ENCODE measurements at places on chromosomes 6 and 20.

DNA sequence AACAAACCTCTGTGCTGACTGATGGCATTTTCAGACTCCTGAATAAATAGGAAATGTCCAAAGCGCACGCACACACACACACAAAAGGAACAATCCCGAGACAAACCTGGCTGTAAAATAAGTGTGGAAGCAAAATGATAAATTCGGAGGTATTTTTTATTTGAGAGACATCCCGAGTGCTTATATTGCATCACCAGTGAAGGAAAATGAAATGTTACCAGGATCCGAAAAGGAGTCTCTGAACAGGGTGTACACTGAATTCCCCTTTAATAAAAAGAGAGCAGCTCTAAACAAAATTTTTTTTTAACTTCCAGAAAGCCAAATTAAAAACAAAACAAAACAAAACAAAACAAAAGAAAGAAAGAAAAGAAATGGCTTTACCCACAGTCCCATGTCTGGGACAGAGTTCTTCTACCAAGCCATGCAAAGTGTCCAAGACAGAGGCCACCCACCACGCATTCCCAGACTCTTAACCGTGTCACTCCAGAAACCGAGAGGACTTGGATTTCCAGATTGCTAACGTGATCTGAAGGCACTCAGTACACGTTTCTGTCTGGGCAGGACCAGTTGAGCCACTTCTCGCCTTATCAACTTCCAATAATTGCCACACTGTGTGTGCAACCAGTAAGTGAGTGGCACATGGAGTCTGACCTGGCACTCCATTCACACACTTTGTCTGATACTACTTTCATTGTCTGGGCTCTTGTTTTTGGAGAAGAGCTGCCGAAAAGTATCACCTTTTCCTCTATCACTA lies 817 bp downstream of the ME1 start:
- DNase-seq, result no peak

- DNase-seq, result no peak
Observed at GRCh38 chr6:95546148-95546547, 31.2 kb upstream of the MANEA start.

DNA sequence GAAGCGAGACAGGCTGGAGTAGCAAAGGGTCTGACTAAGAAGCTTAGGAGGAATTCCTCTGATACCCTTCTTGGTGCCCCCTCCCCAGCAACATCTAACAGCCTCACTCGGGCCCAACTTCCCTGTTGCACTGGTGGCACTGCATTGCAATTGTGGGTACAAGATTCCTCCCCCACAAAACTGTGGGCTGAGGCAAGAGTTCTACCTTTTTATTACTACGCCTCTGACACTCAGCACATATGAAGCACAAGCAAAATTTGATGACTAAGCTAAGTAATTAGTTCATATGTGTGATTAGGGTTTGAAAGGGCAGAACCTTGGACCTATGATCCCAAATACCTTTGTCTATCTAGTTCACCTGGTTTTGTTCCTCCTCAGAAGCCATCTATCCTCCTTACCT lies 83.5 kb downstream of the ZHX3 start:
- no peak for DNase-seq

- no peak for DNase-seq
Observed at GRCh38 chr20:1930165-1930564, 35.0 kb downstream of the SIRPA start.

DNA sequence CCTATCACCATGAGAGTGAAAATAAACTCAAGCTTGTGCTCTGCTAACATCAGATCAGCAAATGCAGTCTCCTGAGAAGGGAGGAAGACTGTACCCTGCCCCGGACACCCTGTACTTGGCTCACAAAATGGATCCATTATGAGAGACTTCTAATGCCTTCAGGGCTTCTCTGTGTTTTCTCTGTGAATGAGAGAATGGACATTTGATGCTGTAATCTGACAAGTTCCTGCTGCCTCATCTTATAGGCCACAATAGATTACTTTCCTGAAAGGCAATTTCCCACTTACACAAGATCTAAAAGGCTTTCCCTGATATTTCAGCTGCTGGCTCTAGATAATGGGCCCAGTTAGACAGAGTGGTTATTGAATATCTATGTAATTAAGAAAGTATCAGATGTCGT lies 117.2 kb downstream of the OTOR start:
- DNase-seq, result no peak

DNA sequence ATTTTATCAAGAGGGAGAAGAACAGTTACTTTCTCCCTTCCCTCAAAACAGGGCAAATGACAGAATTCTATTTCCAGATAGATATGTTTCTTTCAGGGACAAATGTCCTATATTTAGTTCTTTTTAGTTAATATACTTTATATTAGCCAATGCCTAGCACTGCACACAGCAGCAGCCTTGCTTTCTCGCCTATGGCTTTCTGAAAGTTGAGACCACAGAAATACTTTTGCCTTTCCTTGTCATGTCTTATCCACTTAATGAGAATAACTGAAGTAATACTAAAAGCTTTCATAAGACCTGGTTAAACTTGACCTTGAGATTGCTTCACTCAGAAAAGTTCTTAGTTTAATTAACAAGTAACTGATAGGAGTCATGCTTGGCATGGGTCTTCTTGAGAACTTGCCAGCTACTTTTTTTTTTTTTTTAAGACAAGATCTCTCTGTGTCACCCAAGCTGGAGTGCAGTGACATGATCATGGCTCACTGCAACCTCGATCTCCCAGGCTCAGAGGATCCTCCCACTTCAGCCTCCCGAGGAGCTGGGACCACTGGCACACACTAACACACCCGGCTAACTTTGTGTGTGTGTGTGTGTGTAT lies 159.3 kb downstream of the CDKAL1 start:
- no peak for DNase-seq

GRCh38 chr6:101800598-101800997 lies 407.1 kb downstream of the GRIK2 start:
- no peak for DNase-seq

- no peak for DNase-seq
Observed at GRCh38 chr20:58518387-58518786, 3.2 kb upstream of the APCDD1L start.

DNA sequence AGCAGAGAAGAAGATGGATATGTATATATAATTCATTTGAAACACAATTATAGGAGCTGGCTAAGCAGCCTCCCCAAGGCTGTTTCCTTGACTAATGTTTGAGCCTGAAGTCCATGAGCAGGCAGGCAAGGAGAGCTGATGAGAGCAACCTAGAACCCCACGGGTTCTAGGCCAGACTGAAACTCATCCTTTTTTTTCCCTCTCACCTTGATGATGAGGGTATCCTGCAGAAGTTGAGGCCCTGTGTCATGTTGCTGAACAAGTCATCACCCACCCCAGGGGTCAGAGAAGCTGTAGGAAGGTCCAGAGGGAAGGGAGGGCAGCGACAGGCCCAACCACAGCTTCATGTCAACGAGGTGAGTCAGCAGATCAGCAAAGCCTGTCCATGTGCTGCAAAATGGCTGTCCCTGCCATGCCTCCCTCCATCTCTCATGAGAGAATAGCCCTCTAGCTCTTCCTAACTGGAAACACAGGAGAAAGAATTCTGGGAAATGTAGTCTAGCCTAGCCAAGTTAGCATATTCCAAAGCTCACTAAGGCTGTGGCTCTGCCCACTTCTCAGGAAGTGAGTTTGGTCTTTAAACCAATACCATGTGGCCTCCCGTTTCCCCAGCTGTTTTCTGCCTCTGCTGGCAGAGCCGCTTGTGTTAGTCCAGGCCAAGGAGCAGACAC lies 91.3 kb upstream of the DTNBP1 start:
- DNase-seq, result no peak

DNA sequence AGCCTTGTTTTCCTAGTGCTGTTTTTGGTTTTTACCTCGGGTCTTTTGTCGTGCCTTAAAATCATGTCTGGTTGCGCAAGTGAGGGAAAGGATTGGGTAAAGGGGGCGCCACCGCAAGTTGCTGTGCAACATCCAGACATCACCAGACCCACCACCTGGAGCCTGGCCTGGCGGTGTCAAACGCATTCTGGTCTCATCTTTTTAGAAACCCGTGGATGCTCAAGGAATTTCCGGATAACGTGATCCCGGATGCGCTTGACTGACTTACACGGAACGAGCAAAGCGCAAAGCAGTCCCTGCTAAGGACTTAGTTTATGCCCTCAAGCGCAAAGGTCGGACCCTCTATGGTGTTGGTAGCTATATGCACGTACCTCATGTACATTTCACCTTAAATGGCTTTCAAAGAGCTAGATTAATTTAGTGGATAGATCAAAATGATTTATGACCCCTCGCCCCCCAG lies 105.2 kb downstream of the OR2B2 start:
- no peak for DNase-seq

DNA sequence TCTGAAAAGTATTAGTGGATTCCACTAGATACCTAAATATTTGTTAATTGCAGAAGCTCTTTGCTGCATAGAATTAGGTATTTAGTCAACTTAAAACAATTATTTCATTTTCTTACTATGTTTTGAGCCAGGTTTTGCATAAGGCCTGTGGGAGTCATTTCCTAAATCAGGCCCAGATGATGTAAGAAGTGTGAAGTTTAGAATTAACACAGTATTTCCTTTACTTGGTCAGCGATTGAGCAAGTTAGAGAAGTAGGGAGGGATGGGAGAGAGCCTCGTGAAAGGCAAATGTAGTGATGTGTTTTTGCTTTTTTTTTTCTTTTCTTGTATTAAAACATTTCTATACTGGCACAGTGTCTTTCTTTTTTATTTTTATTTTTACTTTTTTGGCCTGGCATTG lies 711.1 kb downstream of the HDGFL1 start:
- no peak for DNase-seq

DNA sequence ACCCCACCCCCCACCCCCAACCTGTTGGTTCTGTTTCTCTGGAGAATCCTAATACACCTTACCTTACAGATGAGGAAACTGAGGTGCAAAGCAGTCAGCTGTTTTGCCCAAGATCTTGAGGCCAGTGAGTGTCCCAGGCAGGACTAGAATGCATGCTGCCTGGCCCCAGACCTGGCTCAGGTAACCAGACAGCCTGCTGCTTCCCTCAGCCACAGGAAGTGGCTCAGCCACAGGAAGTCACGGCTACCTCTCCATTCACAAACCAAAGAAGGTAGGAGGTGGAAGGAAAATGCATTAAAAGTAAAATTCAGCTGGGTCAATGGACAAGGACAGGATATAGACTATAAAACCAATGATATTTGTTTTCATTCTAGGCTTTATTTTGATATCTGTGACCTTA lies 517.6 kb downstream of the CD83 start:
- DNase-seq, result no peak

- no peak for DNase-seq
Observed at GRCh38 chr6:166561771-166562359, 24.6 kb downstream of the RAMACL start.

GRCh38 chr6:135183532-135184440 lies 2.7 kb downstream of the MYB start:
- no peak for DNase-seq

DNA sequence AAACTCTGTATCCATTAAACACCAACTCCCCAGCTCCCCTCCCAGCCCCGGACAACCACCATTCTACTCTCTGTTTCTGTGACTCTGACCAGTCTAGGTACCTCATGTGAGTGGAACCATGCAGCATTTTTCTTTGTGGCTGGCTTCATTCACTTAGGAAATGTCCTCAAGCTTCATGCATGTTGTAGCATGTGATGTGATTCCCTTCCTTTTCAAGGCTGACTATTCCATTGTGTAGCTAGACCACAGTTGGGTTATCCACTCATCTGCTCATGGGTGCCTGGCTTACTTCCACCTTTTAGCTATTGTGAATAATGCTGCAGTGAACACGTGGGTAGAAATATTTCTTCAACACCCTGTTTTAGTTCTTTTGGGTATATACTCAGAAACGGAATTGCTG lies 8.8 kb upstream of the BPHL start:
- no peak for DNase-seq

DNA sequence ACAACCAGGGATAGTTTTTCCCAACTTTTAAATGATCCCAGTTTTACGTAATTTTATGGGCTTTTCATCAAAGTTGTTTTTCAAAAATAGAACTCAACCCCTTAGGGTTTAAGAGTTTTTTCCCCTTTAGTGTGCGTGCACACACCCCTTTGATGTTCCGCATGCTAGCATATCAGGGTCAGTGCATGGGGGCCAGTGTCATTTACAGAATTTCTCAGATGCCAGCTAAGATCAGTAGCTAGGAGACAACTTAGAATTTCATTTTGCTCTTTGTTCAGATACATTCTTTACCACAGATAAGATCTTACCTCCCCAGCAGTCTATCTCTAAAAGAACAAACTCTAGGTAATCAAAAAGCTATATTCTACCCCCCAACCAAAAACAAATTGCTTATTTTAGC lies 238.5 kb upstream of the SASH1 start:
- no peak for DNase-seq

DNA sequence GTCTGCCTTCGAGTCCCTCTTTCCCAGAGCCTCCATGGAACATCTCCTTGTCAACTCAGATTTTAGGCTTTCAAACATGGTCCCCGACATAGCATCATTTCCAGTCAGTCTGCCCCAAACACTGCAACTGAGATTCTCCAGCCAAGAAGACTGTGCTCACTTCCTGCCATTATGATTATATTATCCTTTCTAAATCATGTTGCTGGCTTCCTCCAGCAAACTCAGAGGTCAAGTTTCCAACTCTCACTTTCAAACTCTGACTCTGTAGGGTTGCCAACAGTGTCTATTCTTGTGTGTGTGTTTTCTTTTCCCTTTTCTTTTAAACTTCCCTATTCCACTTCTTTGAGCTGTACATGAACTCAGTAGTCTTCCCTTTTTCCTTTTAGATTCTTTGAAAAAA lies 61.2 kb upstream of the TRAF3IP2 start:
- no peak for DNase-seq

DNA sequence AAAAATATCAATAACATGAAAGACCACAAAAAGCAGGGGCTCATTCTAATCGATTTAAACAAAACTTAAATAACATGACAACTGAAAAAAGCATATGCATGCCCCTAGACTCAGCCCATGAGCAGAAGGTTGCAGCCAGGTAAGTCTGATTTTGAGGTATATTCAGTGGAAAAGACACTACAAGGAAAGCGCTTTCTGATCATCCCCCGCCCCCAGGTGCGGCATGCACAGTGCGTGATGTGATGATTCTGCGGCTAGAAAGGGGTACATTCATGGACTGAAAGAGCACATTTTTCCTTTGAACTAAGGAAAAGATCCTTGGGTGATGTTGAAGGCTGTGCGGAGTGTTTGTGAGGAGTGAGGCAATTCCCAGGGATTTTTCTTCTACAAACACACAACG lies 16.9 kb upstream of the FOXC1 start:
- DNase-seq, result no peak

GRCh38 chr6:106133040-106133439 lies 46.9 kb downstream of the PRDM1 start:
- DNase-seq, result no peak

- no peak for DNase-seq
Observed at GRCh38 chr6:31865205-31866118, 2.8 kb upstream of the NEU1 start.

DNA sequence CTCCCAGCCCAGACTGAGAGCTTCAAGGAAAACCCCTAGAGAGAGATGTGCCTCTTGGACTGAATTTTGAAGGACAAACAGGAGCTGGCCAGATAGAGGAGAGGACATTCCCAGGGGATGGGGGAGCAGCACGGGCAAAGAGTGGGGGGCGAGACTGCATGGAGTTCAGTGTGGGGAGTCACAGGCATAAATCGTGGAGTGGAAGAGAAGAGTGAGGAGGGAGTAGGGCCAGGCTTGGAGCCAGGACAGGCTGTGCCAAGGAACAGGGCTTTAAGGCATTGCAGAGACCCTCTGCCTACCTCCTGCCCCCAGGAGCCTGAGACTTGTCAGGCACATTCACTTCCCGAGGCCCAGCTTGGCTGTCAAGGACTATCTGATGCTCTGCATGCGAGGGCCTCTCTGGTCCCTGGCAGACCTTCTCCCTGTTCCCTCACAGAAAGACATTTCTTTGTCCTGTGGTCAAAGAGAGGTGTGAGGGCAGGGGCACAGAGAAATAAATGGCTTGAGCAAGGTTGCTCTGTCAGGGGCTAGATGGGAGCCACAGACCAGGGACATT lies 5.2 kb upstream of the SLC22A7 start:
- no peak for DNase-seq
